AG08396 (cell line): ENCODE measurements at places on chromosomes 2 and 18.
A peak's percentile ranks its signal among the peaks of the same experiment; 100 is the strongest.

GRCh38 chr2:165535471-165535870 lies 66.0 kb downstream of the CSRNP3 start:
- no peak for DNase-seq

- no peak for DNase-seq
These were observed 197.1 kb downstream of the LOXHD1 start for GRCh38 chr18:46459789-46460455.

- DNase-seq, result no peak
These were observed 24.2 kb upstream of the SDC1 start for GRCh38 chr2:20249170-20249569.

DNA sequence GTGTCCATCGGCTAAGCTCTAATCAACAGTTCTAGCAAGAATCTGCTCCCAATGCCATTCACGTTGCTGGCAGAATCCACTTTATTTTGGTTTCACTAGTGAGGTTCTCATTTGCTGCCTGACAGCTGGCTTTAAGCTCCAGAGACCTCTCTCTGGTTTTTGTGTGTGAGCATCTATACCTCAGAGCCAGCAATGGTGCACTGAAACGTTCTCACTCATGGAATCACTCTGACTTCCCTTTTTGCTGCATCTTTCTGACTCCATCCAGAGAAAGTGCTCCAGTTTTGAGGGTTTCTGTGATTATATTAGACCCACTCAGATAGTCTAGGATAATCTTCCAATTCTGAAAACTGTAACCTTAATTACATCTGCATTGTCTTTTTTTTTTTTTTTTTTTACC lies 596.6 kb downstream of the RNF144A start:
- DNase-seq, result no peak

- DNase-seq, result no peak
These were observed 256.1 kb downstream of the RPRM start for GRCh38 chr2:153222231-153223165.

DNA sequence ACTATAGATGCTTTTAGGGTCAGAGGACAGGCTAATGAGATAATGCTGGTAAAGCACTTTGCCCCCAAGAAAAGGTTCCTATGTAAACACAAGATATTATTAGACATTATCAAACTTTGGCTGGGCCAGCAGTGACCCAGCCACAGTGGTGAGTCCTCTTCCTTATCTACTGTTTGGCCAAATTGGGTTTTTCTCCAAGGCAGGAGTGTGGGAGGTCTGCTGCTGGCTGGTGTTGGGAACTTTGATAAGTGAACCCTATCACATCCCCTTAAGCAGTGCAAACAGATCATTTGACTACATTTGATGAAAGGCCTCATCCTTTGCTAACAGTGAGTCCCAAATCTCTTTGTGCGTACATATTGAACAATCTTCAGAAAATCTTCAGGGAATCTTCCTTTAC lies 16.2 kb downstream of the FZD7 start:
- DNase-seq, result no peak

DNA sequence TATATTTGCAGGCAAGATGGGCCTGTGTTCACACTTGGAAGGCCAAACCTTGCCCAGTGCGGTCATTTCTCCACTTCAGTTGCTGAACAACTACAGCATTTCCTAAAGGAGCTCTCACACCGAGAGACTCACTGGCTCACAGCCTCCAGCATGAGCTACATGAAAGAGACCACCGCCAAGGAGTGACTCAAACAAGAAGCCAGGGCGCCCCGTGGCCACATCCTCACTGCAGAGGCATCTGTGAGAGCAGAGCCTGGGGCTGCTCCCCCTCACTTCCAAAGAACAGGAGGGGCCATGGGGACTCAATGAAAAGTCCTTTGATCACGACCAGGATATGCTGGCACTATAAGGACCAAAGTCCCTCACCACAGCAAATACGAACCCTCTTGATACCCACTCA lies 50.0 kb downstream of the TMEM163 start:
- DNase-seq, result no peak

GRCh38 chr2:12070153-12070552 lies 323.7 kb downstream of the LPIN1 start:
- no peak for DNase-seq

- no peak for DNase-seq
These were observed 350.6 kb downstream of the RND3 start for GRCh38 chr2:150136893-150137292.

DNA sequence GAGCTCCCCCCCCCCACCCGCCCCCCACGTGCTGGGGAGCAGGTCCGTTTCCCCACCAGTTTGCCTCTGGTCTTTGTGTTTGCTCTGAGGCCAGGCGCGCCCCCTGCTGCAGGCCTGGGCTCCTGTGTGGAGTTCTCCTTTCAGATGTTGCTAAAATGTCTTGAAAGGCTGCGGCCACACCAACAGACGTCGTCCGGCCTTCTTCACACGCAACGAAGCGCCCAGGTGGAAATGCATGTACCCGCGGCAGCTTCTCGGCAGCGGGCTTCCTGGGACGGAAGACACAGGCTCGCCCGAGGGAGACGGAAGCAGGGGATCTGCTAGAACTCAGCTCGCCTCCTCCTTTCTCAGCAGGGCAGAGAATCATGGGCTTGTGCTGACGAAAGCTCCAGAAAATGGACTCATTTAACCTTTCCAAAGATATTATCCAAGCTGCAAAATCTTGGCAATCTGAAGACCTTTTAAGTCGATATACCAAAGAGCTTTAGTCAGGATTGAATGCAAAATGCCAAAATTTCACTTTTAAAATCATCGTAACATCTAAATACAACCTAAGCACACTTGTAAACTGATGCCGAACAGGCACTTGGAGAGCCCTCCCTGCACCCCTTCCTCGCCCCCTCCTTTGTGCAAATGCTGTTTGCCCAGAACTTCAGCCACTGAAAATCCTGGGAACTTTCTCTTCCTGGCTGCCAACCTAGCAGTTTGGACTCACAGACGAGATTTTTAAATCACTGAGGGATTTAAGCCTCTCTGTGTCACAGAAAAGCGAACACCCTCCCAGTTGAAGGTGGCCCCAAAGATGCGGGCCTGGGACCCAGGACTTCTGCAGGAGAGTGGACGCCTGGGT lies 125.5 kb upstream of the ZNF516 start:
- DNase-seq, result peak; percentile 83

DNA sequence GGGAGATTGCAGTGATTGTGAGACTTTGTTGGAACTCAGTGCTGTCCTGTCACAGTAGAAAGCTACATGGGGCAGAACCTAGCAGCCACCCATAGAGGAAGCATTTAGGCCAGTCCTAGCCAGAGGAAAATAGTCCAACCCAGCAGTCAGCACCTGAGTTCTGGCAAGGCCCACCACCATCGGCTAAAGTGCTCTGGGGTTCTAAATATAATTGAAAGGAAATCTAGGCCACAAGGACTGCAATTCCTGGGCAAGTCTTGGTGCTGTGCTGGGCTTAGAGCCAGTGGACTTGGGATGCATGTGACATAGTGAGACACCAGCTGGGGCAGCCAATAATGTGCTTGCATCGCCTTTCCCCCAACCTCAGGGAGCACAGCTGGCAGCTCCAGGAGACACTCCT lies 28.9 kb upstream of the ACTR2 start:
- DNase-seq, result peak; percentile 38

DNA sequence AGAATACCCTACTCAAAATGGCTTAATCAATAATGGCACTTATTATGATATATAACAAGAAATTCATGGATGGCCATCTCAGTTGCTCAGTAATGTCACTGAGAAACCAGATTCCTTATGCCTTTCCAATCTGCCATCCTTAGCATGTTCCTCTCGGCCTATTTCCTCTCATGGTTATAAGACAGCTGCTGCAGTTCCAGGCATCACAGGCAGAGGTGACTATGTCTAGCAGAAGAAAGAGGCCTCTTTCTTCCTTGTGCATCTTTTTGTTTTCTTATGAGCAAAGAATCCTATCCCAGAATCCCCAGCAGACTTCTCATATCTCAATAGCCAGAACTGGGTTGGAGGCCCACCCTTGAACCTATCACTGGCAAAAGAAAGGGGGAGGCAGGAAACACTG lies 310.6 kb upstream of the SPRED2 start:
- DNase-seq, result no peak

DNA sequence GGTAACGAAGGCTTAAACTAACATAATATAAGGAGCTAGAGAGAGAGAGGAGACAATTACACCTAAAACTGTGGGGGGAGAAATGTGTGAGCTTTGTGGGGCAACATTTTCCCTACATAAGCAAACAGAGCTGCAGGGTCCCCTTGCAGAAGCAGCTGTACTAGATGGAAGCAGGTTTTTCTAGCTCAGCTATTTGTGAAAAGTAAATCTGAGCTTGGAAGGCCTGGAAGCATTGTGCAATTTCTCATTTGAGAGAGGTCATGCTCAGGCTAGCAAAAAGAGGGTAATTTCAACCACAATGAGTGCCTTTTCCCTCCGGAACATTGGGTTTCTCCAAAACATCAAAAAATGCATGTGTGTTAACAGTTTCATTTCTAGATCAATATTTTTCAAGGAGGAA lies 130.0 kb downstream of the ARL4C start:
- DNase-seq, result no peak

GRCh38 chr2:30287190-30287840 lies 56.0 kb downstream of the LBH start:
- DNase-seq, result no peak

GRCh38 chr18:66778048-66778447 lies 174.2 kb upstream of the CDH19 start:
- DNase-seq, result no peak

DNA sequence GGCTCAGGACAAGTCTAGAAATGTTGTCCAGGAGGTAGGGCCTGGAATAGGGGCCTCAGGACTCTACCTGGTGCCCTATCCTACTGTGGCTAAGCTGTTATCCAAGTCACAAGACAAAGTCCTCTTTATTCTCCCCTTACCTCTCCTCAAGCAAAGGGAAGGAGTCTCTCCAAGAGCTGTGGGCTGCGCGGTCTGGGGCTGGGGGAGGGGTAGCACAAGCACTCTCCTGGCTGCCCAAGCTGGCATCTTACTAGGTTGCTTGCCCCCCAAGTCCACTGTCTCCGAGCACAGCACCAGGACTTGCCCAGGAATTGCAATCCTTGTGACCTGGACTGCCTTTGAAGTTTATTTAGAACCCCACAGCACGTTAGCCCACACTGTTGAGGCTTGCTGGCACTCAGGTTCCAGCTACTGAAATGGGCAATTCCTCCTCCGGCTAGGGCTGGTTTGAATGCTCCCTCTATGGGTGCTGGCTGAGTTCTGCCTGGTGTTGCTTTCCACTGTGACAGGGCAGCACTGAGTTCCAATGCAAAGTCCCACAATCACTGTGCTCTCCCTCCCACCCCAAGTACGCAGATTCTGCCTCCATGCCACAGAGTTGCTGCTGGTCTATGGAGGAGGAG lies 18.5 kb downstream of the DHRS9 start:
- no peak for DNase-seq

GRCh38 chr2:239188536-239188935 lies 212.3 kb downstream of the HDAC4 start:
- DNase-seq, result no peak

- peak; percentile 32 for DNase-seq
These were observed 7.8 kb upstream of the ETAA1 start for GRCh38 chr2:67389286-67389685.

- no peak for DNase-seq
These were observed 282.0 kb downstream of the CALCRL start for GRCh38 chr2:187165936-187166610.

DNA sequence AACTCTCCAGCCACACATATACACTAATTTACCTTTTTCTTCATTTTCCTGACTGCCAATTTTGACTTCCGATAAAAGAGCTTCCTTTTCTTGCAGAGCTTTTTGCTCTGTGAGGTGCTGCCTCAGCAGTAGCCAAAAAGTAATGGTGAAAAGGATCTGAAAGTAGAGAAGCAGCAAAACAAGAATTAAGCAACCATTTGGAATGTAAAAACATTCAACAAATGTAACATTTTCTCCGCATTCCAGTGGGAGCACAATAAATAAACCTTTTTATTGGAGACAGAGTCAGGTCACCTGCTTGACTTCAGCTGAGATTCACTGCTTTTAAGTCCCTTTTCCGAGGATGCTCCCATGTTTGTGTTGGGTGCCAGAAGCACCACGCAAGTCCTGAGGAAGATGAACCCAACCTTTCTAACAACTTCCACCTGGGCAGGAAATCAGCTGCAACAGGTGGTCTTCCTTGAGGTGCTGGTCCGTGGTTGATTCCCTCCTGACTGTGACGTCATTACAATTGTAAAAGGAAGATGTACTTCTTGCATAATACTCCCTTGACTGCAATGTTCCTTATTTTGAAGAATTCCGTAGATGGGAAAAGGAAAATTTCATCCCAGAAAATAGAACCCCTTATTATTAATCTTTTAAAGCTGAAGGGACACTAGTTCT lies 265.5 kb downstream of the NAPG start:
- no peak for DNase-seq

DNA sequence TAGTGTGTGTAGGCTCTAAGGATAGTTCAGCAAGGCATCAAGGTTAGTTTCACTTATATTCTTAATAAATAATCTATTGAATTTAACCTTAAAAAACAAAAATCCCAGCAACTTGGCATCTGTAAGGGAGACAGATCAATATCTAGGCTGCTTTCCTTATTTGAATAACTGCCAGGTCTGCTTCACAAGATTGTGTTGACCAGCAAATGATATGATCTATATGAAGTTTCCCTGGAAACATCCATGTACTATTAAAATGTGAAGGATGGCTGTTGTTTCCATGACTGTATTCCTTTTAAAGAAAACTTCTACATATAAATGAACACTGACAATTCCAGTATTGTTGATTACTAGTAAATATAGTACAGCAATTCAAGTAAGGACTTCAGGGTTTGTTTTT lies 109.4 kb downstream of the SPTBN1 start:
- DNase-seq, result no peak

GRCh38 chr2:30935795-30936194 lies 128.5 kb upstream of the CAPN13 start:
- no peak for DNase-seq
